Activated CD4-positive, alpha-beta T cell treated with anti-CD3 and anti-CD28 coated beads, Interleukin-10, Interleukin-2, amounts not matched to agents 100 ng/mL and 50 ng/mL, durations not matched to agents 16 hours and 8 hours (primary cell): ENCODE measurements at places on chromosomes 7 and 10.
A peak's percentile ranks its signal among the peaks of the same experiment; 100 is the strongest.

DNA sequence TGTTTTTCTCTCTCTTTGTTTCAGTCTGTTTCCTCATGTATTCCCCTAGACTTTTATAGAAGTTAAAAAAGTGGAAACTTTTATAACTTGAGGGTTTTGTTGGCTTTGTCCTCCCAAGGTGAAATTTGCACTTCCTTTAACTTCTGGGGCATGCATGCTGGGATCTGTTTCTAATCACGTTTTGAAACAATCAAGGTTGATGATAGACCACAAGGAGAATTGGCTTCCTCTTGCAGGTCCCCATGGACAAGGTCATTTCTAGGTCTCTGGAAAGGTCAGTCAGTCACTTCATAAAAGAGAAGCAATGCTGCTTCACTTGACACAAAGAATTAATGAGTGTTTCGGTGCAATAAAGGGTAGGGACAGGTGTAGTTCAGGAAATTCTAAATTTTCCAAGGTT, 811.8 kb upstream of the CELF2 start:
- DNase-seq: no peak

DNA sequence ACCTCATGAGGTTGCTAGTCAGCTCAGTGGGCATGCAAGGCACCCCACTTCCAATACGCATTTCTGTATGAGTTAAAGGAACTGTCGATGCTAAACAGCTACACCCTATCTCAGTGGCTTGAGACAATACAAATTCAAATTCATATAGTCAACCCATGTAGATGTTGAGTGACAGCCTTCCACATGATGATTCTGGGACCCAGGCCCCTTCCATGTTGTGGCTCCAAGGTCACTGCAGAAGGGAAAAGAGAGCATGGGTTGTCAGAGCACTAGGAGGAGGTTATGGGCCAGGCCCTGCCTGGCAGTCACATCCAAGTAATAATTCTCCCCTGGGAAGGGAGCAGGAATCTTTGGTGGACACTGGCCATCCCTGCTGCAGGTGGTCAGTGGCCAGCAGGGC, 28.2 kb downstream of the C10orf105 start:
- no peak for DNase-seq

- DNase-seq: no peak
Measured at GRCh38 chr7:7769710-7770627, 51.6 kb upstream of the RPA3 start.

DNA sequence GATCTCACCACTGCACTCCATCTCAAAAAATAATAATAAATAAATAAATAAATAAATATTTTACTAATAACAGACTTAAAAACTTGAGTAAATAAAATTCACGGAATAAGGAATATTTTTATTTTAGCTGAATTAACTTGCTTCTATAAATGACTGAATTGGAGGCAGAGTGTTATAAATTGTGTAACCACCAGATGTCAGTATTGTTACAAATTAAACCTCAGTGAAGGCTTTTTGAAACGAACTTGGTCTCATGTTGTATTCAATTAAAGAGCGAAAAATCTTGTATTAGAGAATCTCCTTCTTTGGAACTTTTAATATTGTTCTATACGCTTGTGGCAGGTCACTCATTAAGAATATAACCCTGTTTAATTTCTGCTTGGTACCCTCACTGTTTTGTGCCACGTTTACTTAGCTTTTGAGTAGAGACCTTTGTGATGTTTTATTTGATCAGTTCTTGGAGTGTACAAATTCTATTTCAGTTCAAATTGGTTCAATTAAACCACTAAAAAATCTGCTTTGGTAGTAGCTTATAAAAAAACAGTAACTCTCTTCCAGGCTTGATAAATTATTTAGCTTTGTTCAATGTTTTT, 45.6 kb upstream of the SCIN start:
- DNase-seq: peak; percentile 39

DNA sequence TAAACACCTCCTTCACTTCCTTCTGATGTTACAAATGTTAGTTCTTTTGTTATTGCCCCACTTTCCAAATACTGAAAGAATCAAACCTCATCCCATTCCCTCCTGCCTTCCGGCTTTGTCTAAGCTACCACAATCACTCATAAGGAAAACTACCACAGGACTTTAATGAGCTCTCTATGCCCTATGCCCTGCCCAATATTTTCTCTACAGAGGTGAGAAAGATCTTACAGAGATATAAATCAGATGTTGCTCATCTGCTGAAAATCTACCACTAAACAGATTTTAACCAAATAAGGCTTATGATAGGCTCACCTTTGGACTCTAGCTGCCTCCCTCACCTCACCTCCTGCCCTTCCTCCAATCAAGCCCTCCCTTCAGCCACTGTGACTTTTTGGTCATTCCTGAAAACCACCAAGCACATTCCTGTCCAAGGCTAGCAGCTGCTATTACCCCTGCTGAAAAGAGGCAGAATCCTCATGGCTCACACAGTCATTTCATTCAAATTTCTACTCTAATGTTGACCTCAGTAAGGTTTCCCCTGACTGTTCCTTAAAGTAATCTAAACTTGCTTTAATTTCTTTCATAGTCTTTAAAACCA, 7.7 kb downstream of the ZNF33B start:
- DNase-seq: peak; percentile 4
